Stimulated activated CD4-positive, alpha-beta T cell treated with anti-CD3 and anti-CD28 coated beads, Interleukin-1b, Interleukin-23, amount 100 ng/mL, for 24 hours (primary cell): ENCODE measurements at places on chromosomes 1 and 21.

GRCh38 chr1:199585392-199585791, 442.1 kb upstream of the NR5A2 start:
- DNase-seq: no peak

- DNase-seq: no peak
Observed at GRCh38 chr1:32924881-32925344, 23.7 kb upstream of the TMEM54 start.

- DNase-seq: peak; percentile 53
Observed at GRCh38 chr21:43921979-43922945, 57.2 kb downstream of the AGPAT3 start.

DNA sequence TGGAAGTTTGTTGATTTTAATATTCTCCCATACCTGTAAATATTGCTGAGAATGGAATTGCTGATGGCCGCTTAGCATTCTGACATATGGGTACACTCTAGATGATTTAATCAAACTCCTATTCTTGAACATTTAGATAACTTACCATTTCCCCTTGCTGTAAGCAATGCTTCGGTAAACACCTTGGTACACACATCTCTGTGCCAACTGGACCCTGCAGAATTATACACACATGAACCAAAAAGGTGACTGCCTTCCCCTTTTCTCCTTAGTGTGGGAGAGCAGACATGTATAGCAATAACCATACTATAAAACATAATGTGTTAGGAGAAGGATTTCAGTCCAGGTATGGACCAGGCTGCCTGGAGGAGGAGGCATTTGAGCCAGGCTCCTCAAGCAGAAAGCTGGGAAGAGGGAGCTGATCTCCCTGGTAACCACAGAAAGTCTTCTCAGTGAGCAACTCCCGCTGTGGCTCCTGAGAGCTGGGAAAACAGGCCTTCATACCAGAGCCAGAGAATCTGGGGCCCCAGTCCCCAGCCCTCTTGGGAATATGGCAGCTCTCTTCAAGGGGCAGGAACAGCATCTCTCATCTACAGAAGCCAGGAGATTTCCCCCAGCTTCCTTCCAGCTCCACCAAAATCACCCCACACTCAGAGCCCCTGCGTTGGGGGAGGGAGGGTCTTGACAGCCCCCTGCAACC, 33.9 kb upstream of the CSF1 start:
- no peak for DNase-seq

DNA sequence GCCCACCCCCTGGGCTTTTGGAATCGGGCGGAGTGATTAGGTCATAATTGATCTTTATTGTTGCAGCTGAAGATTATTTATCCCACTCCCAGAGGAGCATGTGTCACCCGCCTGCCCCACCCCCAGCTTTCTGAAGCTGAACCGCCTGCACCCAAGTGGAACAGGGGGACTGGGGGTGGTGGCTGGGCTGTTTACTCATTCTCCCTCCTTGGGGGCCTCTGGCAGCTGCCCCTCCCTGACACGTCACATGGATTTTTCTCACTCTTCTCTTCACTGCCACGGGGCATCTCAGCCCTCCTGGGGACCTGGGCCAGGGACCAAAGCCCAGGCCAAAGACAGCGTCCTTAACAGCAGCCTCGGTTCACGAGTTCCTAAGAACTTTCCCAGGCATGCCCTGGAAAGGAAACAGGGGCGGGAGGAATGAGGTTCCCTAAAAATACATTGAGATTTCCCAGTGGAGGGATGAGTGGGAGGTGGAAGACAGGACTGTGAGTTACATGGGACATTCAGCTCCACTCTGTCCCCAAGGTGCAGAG, 31.6 kb upstream of the SOX13 start:
- DNase-seq: no peak

DNA sequence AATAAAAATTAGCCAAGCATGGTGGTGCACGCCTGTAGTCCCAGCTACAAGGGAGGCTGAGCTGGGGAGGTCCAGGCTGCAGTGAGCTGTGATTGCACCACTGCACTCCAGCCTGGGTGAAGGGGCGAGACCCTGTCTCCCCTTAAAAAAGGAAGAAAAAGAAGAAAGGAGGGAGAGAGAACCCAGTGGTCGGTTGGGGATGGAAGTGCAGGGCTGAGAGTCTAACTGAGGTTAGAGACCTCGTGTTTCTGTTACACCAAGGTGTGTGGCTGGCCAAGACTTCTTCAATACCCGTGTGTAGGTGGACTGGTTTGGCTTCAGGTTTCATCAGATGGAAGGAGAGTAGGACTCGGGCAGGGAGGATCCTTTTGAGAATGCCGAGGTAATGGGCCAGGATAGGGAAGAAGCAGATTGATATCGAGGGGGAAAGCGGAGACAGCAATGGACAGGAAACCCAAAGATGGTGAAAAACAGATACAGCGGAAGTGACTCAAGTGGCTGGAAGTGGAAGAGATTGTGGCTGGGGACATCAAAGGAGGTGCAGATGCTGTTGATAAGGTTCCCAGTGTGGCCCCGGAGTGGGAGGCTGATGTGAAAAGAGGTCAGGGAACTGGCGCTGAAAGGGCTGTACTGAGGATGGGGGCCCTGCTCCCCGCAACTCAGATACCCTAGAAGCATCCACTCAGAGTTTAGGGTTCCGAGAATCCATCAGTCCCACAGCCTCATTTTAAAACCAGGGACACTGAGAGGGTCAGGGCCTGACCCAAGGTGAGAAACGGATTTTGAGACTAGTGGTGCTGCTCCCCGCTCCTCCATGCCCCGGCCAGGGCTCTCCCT, 681 bp upstream of the UBXN10 start:
- peak; percentile 28 for DNase-seq

GRCh38 chr21:32328595-32328994, 29.9 kb downstream of the MRAP start:
- no peak for DNase-seq

DNA sequence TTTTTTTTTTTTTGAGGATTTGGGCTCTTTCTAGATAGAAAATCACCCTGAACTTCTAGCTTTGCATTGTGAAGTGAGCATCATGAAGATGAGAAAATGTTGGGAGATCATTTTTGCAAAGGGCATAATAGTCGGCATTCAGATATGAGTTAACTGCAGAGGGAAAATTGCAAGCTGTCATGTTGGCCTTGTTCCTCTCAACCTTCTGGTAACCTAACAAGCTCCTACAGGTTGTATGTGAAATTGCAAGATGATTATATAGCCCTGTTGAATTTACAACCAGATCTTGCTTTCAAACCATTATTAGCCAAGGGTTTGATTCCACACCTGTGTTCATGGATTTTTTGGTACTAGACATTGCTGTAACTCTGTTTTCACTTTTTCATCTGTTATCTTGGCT, 2.2 kb downstream of the ELOA start:
- DNase-seq: no peak

- DNase-seq: no peak
Observed at GRCh38 chr1:227556288-227556687, 7.1 kb upstream of the ZNF678 start.

DNA sequence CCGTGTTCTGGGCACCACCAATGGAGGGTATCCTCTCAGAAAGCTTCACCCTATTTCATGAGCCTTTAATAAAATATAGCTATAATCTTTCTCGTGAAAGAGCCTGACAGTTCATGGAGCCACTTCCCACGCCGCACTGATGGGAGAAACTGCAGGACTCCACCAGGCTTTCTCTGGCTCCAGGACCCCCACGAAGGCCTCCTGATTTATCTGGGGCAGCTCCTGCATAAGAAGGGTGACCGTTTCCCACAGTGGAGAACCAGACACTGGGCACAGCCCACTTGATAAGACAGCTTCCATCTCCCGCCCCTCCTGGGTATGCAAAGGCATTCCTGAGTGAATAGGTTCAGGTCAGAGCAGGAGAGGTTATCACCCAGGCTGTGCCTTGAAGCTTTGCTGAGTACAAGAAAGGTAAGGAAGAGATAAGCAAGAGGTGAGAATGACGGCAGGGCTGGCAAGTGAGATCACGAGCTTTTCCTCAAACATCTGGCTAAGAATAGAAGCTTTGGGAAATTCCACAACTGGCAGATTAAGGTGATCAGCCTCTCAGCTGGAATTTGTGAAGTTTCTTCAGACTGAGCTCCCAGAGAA, 499.8 kb downstream of the KIF26B start:
- no peak for DNase-seq

DNA sequence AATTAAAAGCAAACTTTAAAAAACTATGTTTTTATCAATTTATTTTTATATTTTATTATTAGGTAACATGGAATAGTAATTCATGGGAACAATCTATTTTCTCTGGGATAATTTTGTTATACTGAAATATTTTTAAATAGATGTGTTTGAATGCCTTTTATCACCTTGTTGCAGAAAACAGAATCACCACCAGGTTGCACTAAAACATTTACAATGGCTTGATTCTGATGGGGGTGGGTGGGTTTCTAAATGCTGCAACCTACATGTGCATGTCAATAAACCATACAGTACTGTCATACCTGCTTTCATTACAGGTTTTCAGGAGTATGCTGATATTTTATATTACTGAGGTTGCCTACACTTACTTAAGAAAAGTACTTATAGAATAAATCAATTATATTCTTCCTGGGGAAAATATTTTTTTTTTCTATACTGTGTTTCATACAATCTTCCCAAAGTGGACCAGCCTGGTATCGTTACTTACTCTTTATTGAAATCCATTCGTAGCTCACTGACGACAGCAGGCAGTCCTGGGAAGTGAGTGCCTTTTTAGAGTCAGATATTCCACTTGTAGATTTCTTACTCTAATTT, 132.8 kb downstream of the PTPRC start:
- no peak for DNase-seq

DNA sequence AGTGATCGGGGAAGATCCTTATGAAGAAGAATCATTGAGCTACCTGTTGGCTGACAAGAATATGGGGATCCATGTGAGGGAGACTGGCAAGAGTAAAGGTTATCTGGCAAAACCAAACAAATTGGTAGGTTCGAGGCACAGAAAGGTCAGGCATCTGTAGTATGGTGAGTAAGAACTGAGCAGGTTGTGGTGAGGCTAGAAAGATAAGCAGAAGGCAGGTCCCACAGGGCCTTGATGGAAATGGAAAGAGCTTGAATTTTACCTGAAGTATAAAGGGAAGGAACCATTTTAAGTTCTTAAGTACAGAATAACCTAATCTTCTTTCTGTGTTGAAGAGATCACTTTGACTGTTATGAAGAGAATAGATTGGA, 11.1 kb downstream of the PTPRC start:
- no peak for DNase-seq

GRCh38 chr1:179153217-179153616, 71.3 kb downstream of the TOR3A start:
- no peak for DNase-seq

- DNase-seq: no peak
Observed at GRCh38 chr1:6596886-6597776, 5.5 kb downstream of the KLHL21 start.

DNA sequence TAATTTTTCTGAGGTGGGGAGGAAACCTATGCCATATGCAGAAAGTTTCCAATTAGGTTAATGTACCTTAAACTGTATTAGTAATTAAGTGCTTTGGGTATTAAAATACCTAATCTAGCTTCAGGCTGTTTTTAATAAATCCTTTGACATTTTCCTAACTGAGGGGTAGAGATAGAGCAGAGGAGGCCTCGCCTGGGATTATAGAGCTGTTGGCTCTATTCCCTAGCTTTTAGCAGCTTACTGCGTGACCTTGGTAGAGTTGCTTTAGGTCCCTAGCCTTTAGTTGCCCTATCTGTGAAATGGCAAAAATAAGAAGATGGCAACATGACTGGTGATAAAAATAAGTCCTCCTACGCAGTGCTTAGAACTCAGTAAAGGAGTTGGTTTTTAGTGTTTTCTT, 621.0 kb downstream of the LMO4 start:
- no peak for DNase-seq
